ENCODE measurements at places on chromosomes 11 and 22.
A peak's percentile ranks its signal among the peaks of the same experiment; 100 is the strongest.

DNA sequence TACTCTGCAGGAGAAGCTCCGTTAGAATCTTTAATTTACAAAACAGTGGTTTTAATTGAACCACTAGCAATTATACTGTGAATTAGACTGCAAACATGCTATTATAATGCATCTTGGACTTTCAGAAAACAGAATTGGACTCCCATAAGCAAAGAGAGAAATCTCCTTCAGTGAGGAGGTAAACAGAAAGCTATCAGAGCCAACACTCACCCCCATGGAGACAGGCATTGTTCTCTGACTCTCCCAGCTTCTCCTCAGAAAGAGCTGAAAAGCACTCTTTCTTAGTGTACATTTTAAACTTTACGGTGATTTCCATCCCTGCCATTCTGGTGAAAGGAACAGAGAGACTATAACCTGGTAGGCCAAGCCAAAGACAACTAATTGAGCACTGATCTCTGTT lies 176.9 kb downstream of the GRIA4 start:
- no peak for DNase-seq

DNA sequence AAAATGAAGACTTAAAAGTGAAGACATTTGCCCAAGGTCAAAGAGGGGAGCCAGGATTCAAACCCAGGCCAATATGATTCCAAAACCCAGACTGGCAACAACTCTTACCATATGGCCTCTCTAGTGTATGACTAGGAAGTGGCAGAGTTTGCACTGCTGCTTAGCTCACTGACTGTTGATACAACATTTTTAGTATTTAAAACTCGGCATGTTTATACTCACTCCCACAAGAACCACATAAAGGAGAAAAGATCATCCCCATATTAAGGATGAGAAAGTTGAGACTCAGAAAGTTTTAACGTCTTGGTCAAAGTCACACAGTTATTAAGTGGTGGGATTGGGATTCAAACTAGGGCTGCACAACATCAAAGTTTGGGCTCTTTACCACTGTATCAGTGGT lies 81.7 kb downstream of the CCDC34 start:
- DNase-seq = no peak

DNA sequence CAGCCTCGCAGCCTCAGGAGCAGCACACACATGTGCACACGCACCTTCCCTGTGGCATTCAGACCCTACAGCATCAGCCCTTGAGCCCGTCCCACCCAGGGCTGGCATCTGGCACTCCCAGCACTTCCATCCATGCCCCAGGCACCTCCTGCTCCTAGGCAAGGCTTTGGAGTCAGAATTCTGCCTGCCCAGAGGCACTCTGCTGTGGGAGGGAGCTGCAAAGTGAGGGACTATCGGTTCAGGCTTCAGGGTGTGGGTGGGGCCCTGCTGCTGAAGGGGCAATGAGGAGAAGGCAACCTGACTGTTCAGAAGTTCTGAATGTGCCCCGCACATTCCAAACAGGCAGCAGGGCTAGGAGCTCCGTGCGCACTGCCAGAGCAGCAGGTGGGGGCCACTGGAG lies 39.7 kb downstream of the NECTIN1 start:
- no peak for DNase-seq

DNA sequence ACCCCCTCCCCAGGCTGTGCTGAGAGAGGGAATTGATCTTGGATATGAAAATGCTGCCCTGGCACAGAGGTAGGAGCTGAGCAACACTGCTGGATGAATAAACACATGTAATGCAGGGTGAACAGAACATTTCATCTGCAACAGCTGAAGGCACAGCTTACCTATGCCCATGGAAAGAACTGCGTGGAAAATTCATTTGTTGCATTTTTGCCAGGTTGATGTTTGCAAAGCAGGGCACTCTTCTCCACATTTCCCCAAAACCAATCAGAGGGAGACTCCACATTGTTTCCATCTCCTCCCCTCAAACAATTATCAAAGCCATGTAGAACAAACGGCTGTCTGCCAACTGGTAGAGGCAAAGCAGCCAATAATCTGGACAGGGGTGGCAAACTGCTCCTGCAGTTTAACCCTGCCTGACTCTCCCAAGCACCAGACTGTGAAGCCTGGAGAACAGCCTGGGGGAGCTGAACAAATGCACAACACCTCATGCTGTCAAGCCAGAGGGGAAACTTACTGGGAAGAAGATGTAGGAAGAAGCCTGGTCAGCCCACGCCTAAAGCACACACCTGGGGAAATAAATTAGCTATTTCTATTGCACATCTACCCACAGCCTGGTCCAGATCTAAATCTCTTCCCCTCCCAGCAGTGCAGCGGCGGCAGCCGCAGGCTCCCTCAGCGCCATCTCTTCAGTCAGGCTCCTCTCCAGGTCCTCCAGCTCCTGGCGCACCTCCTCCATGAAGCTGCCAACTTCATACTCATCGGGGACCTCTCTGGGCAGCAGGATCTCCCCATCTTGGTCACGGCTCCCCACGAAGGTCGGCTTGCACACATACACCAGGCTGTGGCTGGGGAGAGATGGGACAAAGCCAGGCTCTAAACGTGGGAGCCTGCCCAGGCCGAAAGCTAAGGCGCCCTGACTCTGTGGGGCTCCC lies 44.3 kb downstream of the DKK3 start:
- DNase-seq = no peak

GRCh38 chr11:31824879-31825837 lies 14.0 kb upstream of the PAX6 start:
- no peak for DNase-seq

DNA sequence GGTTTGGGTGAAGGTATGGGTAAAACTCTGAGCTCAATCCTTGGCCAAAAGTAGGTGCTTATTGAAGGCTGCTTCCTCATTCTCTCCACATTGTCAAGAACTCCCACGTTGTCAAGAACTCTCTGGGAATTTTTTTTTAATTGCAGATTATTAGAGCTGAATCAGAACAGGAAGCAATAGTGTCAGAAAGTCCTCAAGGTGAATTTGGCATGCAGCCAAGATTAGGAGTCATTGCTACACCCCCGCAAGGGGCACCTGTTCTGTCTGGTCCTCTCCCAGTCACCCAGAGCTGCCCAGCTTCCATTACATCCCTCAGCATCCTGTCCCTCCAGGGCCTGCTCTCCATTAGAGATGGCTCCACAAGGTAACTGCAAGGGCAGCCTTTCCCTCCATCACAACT lies 996.5 kb downstream of the OPCML start:
- DNase-seq = no peak

GRCh38 chr11:30741039-30741550 lies 154.9 kb upstream of the MPPED2 start:
- DNase-seq = no peak

DNA sequence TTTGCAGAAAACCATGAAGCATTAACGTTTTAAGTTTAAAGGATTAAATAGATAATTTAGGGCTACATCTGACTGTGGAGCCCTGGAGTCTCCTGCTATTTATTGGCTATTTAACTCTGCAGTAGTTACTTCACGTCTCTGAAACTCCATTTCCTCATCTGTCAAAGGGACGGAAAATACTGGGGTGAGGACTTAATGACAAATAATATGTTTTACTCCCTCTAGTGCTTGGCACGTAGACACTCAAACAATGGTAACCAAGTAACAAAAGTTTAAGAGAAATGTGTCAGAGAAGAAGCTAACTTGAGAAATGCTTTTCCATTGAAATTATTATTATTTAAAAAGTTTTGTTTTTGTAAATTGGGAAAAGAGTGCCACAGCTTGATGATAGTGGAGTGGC lies 130.7 kb upstream of the RCN1 start:
- DNase-seq = no peak

DNA sequence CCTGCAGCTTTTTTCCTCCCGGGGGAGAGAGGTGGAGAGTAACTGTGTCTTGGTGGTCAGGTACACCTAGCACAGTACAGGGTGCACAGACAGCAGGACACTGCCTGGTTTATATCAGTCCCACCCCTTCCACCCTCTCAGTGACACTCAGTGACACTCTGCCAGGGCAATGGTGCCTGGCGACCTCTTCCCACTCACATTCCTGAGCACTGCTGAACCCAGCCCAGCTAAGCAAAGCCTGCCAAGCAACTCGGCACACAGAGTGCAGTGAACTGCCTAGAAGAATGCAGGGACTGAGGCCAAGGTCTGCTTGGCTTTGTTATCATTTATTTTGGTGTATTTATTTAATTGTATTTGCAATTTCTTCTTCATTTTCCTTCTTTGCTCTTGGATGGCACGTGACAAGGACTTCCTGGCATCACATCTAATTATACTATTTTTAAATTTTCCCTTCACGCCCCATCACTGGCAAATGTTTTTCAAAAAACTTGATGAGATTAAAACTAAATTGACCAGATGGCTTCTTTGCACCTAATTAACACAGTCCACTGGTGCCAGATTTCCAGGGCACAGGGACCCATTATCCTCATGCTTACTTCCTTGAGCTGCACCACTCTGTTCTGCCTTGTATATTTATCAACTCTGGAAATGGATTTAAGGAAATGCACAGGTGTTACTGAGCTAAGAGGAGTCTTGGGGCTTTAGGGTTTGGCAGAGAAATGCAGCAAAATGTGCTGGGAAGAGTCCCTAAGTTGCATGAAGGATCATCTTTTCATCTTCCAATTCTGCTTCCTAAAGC lies 205.6 kb downstream of the ADAMTS15 start:
- peak; percentile 37 for DNase-seq

DNA sequence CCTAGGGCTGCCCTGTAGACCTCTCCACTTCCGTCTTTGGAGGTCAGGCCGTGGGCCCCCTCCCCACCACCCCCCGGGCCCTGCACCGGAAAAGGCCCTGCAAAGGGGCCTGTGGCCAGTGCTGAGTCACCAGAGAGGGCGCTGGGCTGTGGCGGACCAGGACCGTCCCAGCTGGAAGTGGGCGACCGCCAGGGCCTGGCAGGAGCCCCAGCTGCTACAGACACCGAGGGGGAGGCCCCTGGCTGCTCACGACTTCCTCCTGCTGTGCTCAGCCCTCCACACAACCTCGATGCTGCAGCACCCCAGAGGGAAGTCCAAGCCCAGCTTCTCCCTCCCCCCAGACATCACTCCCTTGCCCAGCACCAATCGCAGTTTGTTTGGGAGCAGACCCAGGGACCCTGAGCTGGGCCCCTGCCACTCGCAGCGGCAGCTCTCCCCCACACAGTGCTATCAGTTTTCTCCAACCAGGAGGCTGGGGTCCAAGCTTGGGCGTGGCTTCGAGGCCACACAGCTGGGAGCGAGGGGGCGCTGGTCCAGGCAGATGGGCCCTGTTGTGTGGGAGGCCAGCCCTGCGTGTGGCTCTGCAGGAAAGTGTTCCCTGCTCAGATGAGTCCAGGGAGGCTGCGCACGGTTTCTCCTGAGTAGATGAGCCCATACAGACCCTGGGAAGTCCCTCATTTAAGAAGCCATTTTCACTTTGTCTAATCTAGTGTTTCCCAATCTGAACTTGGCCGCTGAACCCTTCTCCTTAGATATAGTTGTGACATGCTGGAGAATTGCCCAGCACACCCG lies 5.6 kb upstream of the SH3BP1 start:
- peak; percentile 43 for DNase-seq

- DNase-seq = no peak
Measured at GRCh38 chr11:128940603-128941002, 2.1 kb downstream of the TP53AIP1 start.

DNA sequence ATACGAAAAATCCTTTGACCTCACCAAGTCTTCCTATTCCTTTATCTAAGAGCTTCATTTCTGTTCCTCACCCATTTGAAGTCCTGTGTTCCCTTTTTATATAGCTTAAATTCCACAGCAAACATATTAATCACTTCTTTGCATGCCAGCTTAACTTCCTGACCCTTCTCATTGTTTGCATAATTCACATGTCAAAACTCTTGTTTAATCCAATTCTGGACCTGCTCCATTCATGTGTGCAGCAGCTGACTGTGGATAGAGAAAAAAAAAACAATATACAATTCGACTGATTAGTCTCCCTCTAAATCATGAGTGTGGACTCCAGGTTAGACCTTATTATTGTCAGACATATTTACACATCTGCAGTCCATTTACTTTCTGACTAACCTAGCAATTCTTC lies 991.2 kb upstream of the TENM4 start:
- no peak for DNase-seq

DNA sequence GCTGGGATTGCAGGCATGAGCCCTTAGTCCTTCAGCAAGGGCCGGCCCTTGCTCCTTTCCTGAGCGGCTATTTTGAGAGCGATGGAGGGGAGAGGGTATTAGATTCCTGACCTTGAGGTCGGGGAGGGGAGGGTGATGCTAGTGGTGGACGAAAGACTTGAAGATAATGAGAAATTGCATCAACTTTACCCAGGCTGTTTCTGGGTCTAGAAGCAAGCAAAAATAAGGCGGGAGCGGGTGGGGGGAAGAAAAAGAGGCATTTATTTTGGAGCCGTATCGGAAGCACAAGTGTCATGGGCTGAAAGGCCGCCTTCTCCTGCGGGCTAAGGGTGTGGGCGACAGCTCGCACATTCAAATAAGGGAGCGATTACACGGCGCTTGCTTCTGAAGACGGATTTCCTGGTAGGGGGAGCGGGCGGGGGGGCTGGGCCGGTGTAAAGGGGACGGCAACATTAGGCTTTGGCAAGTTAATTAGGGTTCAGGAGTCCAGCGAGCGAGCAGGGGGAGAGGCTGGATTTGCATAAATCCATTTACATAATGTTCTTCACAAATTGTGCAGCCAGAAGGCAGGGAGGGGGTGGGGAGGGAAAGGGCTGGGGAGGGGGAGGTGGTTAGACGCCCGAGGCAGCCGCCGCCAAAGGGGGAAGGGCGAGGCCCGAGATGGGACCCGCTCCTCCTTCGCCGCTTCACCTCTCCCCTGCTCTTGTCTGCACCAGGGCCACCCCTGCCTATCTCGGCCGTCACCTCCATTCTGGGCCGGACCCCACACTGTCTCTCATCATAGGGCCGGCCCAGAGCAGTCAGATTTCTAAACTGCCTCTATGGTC lies 245.9 kb downstream of the MIAT start:
- no peak for DNase-seq

- no peak for DNase-seq
Measured at GRCh38 chr22:31508536-31508935, 12.2 kb downstream of the SFI1 start.

- no peak for DNase-seq
Measured at GRCh38 chr11:33761471-33761870, 12.8 kb downstream of the FBXO3 start.

DNA sequence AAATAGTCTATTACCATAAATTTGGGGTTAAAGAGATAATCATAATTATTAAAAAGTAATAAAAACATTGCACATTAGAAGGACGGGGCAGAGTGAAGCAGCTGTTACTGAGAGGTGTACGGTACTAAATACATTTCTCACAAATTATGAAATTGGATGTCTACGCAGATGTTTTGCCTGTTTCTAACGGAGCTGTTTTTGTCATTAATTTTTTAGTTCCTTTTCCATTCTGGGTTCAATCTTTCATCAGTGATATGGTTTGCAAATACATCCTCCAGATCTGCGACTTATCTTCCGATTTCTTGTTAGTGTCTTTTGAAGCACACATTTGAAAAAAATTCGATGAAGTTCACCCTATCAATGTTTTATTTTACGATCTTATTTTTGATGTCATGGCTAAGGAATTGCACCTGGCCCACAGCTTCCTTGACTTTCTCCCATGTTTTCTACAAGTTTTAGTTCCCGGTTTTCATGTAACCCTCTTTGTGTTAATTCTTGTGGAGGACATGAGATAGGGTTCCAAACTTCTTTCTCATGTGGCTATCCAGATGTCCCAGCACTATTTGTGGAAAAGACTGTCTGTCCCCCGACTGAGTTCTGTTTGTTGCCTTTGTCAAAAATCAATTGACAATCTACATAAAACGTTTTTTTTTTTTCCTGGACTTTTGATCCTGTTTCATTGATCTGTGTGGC lies 21.3 kb upstream of the KRTAP5-6 start:
- DNase-seq = no peak
